T-helper 9 cell (primary cell): ENCODE measurements at places on chromosomes 16 and 17.

- DNase-seq, result no peak
Measured at GRCh38 chr17:41835214-41835799, 725 bp downstream of the NT5C3B start.

GRCh38 chr16:18841833-18842525 is 40.6 kb upstream of the ARL6IP1 start:
- no peak for DNase-seq

DNA sequence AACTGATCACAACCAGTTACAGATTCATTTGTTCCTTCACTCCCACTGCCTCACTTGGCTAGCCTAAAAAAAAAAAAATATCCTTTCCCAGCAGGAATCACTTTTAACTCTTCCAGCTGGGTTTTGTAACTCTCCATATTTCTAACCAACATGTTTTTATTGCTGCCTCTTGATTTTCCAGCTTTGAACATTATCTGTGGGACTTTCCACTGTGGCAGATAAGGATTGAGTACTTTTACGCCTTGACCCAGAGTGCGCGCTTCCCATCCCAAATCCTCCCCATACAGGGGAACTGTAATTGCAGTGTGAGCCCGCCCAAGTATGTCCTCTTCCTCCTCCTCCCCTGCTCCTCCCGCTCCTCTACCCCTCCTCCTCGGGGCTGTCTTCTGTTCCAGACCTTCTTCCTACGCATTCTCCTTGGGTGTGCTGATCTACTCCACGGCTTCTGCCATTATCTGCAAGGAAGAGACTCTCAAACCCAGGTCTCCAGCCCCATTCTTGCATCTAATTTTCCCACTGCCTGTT is 43.4 kb downstream of the CYB5D2 start:
- no peak for DNase-seq

DNA sequence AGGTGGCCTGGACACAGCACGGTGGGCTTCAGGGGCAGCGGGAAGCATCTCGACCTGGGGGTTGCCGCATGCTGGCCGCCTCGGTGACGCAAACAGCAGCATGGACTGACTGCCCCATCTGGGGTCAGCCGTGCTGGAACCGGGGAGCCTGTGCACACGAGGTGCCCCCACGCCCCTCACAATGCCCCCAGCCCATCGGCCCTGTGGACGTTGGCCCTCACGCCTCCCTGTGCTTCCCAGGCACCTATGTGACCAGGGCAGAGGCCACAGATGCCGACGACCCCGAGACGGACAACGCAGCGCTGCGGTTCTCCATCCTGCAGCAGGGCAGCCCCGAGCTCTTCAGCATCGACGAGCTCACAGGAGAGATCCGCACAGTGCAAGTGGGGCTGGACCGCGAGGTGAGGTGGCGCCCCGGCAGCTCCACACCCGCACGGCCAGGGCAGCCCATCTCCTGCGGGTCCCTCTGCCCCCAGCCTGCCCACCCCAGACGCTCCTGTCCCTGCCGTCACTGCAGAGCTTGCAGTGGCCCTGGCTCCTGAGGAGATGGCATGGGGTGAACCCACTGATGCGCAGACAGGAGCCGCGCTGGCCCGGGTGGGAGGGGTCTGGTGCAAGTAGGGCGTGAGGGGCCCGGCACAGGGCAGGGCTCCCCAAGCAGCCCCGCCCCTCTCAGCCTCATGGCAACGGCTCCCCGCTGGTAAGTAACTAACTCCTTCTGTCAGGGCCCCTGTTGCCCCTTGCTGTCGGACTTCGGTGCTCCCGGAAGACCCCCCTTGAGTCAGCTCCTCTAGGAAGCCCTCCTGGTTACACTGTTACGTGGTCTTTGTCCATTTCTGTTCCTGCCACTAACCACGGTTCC is 13.6 kb downstream of the CDH15 start:
- DNase-seq, result peak; percentile 26

DNA sequence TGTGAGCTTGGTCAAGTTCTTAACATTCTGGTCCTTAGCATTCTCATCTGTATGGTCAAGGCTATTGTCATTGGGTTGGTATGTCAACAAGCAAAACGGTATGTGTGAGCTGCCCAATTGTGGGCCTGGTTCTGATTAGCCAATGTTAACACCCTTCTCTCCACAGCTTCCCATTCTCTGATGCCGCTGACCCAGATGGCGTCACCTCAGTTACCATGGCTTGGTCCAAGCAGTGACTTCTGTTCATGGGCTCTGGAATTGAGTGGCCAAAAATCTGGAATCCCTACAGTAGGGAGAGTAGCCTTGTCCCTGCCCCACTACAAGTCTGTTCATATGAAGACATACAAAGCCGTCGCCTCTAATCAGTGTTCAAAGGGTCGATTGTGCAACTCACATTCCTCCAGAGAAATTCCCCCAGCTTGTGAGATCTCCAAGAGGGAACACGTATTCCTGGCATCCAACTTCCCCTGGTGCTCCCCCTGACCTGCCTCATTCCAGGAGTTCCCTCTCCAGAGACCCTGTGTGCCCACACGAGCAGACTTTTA is 15.8 kb downstream of the TMEM98 start:
- no peak for DNase-seq

DNA sequence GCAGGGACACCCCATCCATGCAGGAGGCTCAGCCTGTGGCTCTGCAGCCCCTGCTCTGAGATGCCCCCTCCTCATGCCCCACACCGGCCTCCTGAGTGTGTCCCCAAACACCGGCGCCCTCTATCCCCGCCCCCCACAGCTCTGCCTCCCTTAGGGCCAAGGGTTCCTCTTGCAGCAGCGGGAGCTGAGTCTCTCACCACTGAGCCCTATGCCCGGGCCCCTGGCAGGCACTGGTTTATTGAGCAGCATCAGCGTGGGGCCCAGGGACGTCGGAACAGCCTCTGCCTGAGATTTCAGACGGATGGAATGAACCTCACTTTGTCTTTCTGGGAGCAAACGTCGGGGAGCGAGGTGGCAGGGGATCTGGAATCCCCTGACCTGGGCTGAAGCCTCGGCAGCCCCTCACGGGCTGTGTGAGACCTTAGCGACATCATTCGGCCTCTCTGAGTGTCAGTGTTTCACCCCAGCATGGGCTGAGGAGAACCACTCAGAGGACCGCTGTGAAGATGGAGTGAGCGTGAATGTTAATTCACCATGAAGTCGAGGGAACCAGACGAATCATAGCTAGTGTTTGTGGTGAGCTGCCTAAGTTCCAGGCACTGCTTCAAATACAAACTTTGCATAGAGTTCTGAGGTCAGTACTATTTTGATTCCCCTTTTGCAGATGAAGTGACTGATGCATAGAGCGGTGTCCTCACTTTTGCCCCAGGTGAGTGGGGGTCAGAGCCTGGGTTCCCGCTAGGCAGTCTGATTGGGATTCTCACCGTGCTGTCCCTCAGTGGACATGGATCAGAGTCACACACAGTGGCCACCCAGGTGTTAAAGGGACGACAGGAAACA is 5.3 kb upstream of the C16orf74 start:
- DNase-seq, result no peak

GRCh38 chr17:76136276-76137000 is 4.6 kb downstream of the FOXJ1 start:
- DNase-seq, result no peak

GRCh38 chr16:66088681-66089080 is 277.8 kb upstream of the CDH5 start:
- no peak for DNase-seq

GRCh38 chr17:71914812-71915211 is 206.0 kb upstream of the SOX9 start:
- DNase-seq, result no peak

- no peak for DNase-seq
Measured at GRCh38 chr17:77197115-77197514, 56.3 kb downstream of the SEC14L1 start.

DNA sequence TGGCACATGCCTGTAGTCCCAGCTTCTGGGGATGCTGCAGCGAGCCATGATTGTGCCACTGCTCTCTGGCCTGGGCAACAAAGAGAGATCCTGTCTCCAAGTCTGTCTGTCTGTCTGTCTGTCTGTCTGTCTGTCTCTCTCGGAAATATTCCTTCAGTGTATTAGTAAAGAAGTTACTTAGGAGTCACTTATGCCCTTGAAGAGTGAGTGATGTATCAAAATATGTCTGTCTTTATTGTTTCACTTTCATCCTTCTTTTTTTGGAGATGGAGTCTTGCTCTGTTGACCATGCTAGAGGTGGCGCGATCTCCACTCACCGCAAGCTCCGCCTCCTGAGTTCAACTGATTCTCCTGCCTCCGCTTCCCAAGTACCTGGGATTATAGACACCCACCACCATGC is 410.5 kb downstream of the WWOX start:
- no peak for DNase-seq

GRCh38 chr17:17062356-17062755 is 20.1 kb downstream of the MPRIP start:
- no peak for DNase-seq

- no peak for DNase-seq
Measured at GRCh38 chr16:20881503-20881878, 18.7 kb downstream of the DCUN1D3 start.

DNA sequence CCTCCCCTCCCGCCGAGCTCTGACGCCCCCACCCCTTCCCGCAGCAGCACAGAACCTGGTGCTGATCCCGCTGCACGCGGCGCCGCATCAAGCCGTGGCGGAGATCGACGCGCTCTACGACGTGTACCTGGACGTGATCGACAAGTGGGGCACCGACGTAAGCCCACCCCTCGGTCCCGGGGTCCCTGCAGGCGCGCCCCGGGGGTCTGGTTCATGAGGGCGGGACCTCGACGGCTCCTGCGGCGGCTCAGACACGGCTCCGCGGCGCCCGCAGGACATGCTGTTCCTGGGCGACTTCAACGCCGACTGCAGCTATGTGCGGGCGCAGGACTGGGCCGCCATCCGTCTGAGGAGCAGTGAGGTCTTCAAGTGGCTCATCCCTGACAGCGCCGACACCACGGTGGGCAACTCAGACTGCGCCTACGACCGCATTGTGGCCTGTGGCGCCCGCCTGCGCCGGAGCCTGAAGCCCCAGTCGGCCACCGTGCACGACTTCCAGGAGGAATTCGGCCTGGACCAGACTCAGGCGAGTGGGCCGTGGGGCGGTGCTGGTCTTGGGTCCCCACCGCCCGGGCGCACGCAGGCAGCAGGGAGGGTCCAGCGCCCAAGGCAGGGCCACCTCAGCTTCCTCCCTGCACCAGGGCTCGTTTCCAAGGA is 1.4 kb downstream of the DNASE1L2 start:
- no peak for DNase-seq

DNA sequence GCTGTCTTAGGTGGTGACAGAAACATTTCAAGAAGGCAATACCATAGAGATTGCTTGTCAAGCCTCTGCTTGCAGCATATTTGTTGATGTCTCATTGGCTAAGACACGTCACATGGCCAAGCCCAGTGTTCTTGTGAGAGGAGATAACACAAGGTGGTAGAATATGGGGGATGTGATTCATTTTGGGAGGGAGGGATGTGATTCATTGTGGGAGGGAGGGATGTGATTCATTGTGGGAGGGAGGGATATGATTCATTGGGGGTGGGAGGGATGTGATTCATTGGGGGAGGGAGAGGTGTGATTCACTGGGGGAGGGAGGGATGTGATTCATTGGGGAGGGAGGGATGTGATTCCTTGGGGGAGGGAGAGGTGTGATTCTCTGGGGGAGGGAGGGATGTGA is 470.5 kb upstream of the SALL1 start:
- DNase-seq, result no peak

DNA sequence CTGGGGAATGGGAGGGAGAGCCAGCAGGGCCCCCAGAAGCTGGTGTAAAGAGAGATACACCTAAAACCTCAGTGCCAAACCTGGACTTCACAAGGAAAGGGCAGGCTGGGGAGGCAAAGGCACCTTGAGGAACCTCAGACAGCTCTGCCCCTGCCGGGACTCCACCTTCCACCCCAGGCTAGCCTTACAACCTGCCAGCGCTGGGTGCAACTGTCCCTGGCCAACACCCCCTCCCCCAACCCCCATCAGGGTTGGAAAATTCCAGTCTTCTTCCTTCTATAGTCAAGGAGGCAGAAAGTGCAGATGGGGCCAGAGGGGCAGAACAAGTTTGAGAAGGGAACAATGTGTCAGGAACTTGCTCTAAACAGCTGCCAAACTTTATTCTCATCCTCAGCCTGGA is 2.2 kb downstream of the YBX2 start:
- DNase-seq, result no peak

- DNase-seq, result no peak
Measured at GRCh38 chr17:44049294-44050060, 17.0 kb downstream of the LSM12 start.

GRCh38 chr16:30456302-30456701 is 10.6 kb upstream of the SEPHS2 start:
- no peak for DNase-seq

- no peak for DNase-seq
Measured at GRCh38 chr16:81711657-81712319, 67.3 kb upstream of the PLCG2 start.

DNA sequence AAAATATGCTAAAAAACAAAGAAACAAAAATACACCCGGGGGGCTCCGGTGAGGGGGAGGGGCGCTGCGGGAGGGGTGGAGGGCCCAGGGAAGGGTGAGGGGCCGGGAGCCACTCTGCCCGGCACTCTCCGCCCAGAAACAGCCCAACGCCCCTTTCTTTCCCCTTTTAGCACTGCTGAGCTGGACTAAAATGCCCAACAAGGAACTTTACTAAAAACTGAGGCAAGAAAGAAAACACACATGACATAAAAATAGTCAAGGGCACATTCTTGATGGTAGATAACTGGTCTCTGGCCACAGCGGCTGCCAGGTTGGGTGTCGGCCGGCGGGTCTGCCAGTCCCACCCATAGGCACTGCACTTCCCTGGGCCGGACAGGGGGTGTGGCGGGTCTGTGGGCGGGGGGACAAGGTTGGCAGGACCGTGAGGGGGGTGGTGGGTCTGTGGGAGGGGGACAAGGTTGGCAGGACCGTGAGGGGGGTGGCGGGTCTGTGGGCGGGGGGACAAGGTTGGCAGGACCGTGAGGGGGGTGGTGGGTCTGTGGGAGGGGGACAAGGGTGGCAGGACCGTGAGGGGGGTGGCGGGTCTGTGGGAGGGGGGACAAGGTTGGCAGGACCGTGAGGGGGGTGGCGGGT is 20.9 kb downstream of the METRNL start:
- no peak for DNase-seq

DNA sequence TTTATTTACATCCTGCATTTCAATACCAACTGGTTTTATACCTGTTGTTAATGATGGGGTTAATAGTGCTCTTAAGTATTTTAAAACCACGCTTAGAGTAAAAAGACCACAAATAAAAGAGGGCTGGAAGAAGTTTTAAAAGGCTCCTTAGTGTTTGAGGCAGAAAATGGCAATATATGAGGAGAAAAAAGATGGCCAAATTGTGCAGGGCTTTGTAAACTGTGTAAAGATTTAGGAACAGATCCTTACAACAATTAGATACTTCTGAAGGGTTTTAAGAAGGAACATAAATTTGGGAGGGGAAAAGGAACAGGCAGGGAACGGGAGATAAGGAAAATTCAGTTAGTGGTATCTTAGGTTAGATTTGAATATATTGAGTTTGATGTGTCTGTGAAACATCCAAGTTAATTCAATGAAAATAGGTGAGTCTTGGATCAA is 12.7 kb downstream of the CDC27 start:
- DNase-seq, result no peak

GRCh38 chr17:17493249-17493985 is 2.8 kb downstream of the RASD1 start:
- DNase-seq, result no peak
